ENCODE measurements at places on chromosomes 5 and 9.

- H3K27ac ChIP-seq, result no peak overlapping the region
- H3K36me3 ChIP-seq, result no peaks in the 10 kb centered on the region
- H3K27me3 ChIP-seq, result no peaks in the 10 kb centered on the region
- H3K4me3 ChIP-seq, result no peak overlapping the region
- H3K4me1 ChIP-seq, result no peaks in the 10 kb centered on the region
Observed at GRCh38 chr5:74595143-74595925, 45.2 kb downstream of the ENC1 start.

GRCh38 chr5:81188962-81189361 is 44.2 kb upstream of the CKMT2 start:
- H3K27ac ChIP-seq, result no peak overlapping the region
- H3K27me3 ChIP-seq, result no peaks in the 10 kb centered on the region
- no peak for DNase-seq
- H3K4me1 ChIP-seq, result no peaks in the 10 kb centered on the region

DNA sequence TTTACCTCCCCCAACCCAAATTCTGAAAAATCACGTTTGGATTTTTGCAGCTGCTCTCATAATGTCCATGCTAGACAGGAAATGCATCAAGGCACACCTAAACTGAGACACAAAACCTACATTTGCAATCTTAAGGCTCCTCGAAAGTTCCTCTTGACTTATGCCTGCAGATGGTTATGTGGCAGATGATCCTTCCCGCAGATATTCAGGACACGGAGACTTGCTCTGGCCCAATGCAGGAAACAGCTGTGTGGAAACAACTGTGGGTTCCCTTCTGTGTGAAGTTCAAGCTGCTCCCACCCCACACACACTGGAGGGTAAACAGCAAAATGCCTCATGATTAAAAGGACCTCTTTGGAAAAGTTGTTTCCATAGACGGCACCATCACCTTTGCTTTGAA is 253.8 kb downstream of the EBF1 start:
- no peak overlapping the region for H3K4me3 ChIP-seq
- no peaks in the 10 kb centered on the region for H3K27me3 ChIP-seq
- no peaks in the 10 kb centered on the region for H3K36me3 ChIP-seq
- DNase-seq, result no peak
- H3K4me1 ChIP-seq, result no peaks in the 10 kb centered on the region

- H3K4me1 ChIP-seq, result peaks cover 11% of the 10 kb centered on the region
- no peak overlapping the region for H3K27ac ChIP-seq
- no peak overlapping the region for H3K4me3 ChIP-seq
- no peaks in the 10 kb centered on the region for H3K36me3 ChIP-seq
- H3K27me3 ChIP-seq, result no peaks in the 10 kb centered on the region
Observed at GRCh38 chr5:65938256-65938655, 11.9 kb downstream of the ERBIN start.

DNA sequence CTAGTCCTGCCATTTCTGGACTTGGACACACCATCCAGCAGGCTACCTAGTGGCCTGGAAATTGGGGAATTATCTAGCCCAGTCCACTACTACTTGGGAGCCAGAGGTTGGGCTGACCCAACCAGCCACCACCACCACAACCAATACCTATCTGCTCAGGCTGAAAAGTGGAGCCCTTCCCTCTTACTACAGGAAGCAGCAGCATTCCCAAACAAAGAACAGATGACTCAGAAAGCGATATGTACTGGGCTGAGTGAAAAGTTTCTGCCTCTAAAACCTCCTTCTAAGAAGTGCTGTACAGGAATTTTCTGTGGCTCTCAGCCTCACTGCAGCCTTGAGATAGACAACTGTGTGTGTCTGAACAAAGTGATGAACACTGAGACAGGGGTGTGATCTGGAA is 279.4 kb downstream of the CDH10 start:
- no peak for DNase-seq
- no peak overlapping the region for H3K27ac ChIP-seq
- H3K4me1 ChIP-seq, result no peaks in the 10 kb centered on the region
- H3K27me3 ChIP-seq, result no peaks in the 10 kb centered on the region
- no peak overlapping the region for H3K4me3 ChIP-seq

DNA sequence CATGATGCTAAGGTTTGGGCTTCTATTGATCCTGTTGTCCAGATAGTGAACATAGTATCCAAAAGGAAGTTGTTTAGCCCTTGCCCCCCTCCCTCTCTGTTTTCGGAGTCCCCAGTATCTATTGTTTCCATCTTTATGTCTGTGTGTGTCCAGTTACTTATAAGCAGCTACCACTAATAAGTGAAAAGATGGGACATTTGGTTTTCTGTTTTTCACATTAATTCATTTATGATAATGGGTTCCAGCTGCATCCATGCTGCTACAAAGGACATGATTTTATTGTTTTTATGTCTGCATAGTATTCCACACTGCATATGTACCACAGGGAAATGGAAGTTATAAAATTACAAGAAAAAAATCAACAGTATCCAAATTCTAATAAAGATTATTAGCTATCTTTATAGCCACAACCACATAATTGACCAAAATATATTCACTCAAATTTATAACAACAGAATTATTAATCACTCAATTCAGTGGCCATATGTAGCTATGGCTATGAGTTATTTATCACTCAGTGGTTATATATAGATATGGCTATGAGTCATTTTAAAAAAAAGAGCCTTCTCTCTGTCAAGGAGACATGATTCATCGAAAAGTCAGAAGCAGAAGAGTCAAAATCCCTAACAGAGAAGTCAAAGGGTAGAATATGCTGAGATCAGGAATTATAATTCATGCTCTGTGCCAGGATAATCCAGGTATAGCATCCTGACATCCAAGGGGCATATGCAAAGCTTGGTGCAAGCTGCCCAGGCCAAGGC is 367.5 kb downstream of the DEPDC1B start:
- H3K36me3 ChIP-seq, result no peaks in the 10 kb centered on the region
- DNase-seq, result no peak
- no peaks in the 10 kb centered on the region for H3K27me3 ChIP-seq
